ENCODE measurements at places on chromosomes 6 and 20.

GRCh38 chr6:140303218-140303949 lies 928.9 kb upstream of the CITED2 start:
- DNase-seq: no peak

- DNase-seq: no peak
These were observed 738.6 kb downstream of the C6orf118 start for GRCh38 chr6:164570801-164571200.

DNA sequence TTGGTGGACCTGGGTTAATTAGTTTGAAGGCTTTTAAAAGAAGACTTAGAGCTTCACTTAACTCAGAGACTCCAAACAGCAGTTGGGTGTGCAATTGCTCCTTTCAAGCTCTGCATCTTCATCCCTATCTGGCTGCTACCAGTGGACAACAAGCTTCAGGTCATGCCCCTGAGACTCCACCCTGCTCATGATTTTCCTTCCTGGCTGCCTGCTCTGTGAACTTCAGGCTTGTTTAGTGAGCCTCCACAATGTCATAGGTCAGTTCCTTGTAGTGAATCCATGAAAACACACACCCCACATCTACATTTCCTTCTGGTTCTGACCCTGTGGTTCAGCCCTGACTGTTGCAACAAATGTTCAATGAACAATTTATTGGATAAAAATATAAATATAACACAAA lies 61.1 kb upstream of the MARCKS start:
- DNase-seq: no peak

DNA sequence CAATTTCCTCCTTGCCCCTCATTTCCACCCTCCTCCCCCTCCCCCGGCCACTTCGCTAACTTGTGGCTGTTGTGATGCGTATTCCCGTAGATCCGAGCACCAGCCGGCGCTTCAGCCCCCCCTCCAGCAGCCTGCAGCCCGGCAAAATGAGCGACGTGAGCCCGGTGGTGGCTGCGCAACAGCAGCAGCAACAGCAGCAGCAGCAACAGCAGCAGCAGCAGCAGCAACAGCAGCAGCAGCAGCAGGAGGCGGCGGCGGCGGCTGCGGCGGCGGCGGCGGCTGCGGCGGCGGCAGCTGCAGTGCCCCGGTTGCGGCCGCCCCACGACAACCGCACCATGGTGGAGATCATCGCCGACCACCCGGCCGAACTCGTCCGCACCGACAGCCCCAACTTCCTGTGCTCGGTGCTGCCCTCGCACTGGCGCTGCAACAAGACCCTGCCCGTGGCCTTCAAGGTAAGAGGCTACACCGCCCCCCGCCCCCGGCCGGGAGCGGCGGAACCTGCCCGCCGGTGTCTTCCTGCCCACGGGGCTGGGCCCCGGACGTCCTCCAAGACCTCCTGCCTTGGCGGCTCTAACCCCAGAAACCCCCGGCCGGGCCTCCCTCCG lies 44.9 kb upstream of the SUPT3H start:
- peak; percentile 74 for DNase-seq

DNA sequence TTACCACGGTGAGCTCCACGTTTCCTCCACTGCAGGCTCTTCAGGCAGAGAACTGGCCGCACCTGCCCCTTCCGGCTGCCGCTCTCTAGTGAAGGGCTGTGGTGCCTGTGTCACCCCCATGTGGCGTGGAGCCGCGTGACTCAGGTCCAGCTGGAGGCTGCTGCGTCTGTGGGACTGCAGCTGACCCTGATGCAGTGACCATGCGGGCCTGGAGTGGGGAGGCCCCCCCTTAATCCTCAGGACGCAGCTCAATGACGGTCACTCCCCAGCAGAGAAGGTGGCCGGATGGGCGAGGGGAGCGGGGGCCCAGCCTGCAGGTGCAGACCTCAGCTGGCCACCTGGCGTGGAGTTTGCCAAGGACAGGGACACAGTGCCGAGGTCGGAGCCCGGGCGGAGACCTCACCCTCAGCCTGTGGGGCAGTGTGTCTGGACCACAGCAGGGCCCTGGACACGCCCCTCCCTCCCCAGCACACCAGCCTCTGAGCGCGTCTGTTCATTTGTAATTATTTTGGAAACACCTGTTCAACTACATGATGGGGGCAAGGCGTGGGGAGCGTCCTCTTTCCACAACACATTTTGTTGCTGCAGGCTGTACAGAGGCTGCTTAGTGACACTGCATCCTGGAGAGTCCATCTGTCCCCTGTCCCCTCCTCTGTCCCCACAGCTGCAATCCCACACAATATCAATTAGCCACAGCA lies 10.7 kb downstream of the BHLHE23 start:
- DNase-seq: no peak

DNA sequence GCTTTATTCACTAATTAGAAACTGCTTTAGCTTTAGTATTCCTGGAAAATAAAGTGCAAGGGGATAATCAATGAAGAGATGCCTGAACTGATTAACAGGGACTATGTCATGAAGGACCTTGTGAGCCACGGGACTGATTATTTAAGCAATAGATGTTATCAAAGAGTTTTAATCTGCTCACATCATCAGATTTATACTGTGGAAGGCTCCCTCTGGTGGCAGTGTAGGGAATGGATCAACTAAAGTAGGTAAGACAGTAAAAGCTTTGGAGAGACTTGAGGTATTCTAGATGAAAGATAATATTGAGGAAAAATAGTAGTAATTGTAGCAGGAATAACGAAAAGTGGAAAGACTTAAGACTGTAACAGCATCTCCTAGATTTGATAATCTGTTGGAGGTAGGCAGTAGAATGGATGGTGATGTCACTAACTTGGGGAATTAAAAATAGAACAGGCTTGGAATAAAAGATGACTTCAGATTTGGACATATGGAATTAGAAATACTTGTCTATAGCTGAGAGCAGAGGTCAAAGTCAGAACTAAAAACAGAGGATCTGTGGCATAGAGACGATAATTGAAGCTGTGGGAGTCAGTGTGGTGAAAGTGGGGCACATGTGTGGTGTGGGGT lies 80.3 kb upstream of the HTR1E start:
- peak; percentile 37 for DNase-seq

DNA sequence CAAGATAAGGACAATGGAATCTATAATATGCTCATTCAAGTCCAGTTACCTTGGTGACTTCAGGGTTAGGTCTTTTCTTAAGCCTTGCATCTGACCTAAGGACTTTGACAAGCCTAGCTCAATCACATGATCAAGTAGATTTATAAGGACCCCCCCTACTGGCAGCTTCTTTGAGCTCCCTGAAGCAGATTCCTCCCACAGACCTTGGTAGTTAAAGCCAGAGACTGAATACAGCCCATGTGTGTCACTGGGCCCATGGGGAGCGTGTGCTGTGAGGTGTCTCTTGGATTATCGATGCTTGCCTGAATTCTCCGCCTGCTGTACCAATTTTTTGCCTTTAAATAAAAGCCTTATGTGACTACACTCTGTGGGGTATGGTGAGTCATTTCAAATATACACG lies 372.7 kb upstream of the RGS17 start:
- no peak for DNase-seq

GRCh38 chr20:2285193-2285592 lies 10.6 kb upstream of the TGM3 start:
- no peak for DNase-seq

- no peak for DNase-seq
These were observed 901 bp downstream of the KCNK15 start for GRCh38 chr20:44746367-44747165.

DNA sequence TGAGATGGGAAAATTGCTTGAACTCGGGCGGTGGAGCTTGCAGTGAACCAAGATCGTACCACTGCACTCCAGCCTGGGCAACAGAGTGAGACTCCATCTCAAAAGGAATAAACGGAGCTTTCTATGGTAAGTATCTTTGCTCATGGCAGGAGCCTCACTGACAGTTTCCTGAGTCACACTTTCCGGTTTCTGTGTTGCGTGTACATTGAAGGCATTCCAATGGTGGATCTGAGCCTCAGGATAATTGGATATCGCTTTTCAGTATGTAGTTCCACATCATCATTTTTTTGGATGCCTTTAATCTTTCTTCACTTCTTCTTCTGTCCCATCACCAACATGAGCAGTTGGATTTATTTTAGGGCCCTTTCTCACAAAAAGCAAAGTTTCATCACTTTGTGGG lies 28.6 kb upstream of the GTSF1L start:
- no peak for DNase-seq

GRCh38 chr6:22078802-22079545 lies 217.9 kb downstream of the PRL start:
- DNase-seq: no peak

DNA sequence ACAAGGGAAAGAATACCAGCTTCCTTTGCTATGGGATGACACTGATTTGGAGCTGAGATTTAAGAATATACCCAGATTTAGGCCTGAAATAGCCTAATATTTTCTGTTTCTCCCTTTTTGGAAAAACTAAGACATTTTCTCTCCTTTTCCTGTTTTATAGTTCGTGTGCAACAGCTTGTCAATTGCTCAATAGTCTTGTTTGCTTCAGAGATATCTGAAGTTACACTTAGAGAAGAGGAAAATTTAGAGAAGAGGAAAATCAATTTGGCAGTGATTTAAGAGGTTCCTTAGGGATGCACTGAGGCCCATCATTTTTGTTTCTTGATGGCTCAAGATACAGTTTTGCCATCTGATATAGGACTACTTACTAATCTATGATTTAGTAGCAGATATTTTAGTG lies 398.6 kb downstream of the RFPL4B start:
- no peak for DNase-seq

DNA sequence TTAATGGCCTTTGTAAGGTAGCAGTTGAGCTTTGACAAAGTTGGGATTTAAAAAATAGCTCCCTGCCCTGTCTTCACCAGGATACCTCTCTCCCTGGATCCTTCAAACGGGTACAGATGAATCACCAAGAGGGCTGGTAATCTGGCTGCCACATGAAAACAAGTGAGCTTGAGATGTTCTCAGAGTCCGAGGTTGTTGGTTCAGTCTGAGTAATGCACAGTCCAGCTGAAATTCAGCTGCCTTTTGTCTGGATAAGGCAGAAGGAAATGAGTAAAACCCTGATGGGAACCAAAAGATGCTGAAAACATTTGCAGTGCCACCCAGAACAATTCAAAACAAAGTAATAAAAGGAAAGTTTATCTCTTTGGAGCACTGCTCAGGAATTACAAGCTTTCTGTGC lies 86.8 kb downstream of the GJA1 start:
- DNase-seq: no peak

GRCh38 chr20:57162362-57162652 lies 104.1 kb downstream of the BMP7 start:
- DNase-seq: no peak

- DNase-seq: no peak
These were observed 26.1 kb downstream of the ZBTB2 start for GRCh38 chr6:151365233-151365632.

- peak; percentile 69 for DNase-seq
These were observed 154.4 kb upstream of the STMND1 start for GRCh38 chr6:16947375-16948015.

GRCh38 chr6:101534386-101534785 lies 140.9 kb downstream of the GRIK2 start:
- no peak for DNase-seq

DNA sequence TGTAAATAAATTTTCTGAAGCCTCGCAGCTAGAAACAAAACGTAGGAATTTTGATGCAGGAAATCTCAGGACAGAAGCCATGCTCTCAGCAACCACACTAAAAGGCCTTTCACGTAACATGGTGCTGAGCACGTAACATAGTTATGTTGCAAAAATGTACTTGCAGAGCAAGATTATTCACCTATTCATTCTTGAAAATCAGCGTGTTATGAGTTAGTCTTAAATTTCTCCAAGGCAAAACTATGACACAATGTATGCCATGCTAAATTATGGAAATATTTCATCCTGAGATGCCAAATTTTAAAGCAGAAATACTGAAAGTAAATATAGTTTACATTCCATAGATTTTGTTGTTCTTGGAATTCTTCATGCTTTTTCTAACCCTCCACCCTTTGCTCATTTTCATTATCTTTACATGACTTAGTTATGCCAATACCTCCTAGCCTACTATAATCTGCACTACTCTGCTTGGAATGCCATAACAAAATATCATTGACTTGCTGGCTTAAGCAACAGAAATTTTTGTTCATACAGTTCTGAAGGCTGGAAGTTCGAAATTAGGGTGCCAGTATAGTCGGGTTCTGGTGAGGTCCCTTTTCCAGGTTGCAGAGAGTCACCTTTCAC lies 179.8 kb upstream of the BMP5 start:
- DNase-seq: no peak

- DNase-seq: no peak
These were observed 73.4 kb downstream of the PRDM1 start for GRCh38 chr6:106159531-106159940.

DNA sequence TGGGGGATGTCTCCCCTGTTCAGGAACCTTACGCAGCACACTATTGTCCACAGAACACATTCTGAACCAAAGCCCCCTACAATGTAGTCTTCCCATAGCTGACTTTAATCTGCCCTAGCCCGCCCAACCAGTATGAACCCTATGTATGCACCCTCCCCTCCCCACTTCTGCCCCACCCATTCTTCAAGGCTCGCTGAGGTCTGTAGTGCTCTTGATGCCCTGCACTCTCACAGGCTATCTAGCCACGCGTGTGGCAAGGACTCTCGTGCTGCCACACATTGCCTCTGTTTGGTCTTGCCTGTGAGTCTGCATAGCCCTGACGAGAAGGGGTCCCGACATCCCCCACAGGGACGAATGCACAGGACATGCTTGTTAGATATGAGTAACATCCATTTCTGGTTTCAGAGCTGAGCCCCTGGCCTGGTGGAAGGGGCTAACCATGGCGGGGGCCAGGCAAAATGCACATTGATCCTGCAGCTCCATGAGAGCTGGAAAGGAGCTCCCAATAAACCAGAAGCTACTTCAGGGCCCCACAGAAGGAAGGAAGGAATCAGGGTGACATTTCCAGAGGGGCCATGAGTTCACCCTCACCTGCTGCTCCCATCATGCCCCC lies 22.6 kb downstream of the MOCS1 start:
- DNase-seq: no peak

DNA sequence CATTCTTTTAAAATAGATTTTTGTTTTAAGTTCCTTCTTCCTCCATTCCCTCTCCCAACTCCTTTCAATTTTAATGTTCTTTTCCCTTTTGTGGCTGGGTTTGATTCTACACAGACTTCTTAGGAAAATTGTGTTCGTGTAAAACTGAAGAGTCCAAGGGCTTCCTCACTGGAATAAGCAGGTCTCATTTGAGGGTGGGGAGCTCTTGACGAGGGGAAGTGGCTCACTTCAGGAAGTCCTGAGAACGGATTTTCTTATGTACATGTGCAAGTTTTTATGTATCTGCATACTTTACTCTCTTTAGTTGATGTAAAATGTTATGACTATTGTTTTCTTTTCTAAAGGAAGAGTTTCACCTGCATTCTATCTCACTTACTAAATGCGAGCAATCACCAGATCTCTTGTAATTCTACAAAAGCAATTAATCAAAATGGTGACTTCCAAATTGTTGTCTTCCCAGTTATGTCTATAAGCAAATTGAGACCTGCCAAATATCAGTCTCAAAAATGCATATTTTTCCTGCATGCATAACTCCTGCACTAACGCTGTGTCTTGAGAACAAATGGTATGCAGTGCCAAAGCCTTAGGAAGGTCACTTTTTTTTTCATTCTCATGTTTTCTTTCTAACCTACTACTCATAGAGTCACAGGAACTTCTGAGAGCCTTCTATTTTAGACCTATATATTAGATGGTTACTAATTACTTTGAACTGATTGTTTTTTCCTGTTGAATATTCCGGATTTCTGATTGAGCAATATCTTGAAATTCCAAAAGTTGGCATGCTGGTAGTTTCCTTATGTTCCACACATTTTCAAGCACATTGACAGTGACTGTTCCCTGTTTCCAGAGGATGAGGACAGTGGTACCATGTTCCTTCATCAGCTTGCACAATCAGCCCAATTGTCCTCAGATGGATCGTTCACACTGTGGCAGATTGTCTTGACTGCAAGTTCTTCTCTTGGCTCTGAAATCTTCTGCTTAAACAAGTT lies 251.9 kb upstream of the PRDM1 start:
- no peak for DNase-seq

Measured in common myeloid progenitor, CD34-positive (primary cell).